Central memory CD8-positive, alpha-beta T cell (primary cell): ENCODE measurements at places on chromosomes 7 and 10.

GRCh38 chr7:4862156-4862555 is 326 bp upstream of the PAPOLB start:
- DNase-seq, result no peak

GRCh38 chr10:131660427-131660826 is 240.4 kb upstream of the PPP2R2D start:
- DNase-seq, result no peak

GRCh38 chr7:45026013-45026412 is 26.0 kb downstream of the CCM2 start:
- DNase-seq, result no peak

- DNase-seq, result no peak
These were observed 354.9 kb downstream of the MDFIC start for GRCh38 chr7:115276791-115277190.

- no peak for DNase-seq
These were observed 75.7 kb upstream of the PDZD8 start for GRCh38 chr10:117450940-117451339.

DNA sequence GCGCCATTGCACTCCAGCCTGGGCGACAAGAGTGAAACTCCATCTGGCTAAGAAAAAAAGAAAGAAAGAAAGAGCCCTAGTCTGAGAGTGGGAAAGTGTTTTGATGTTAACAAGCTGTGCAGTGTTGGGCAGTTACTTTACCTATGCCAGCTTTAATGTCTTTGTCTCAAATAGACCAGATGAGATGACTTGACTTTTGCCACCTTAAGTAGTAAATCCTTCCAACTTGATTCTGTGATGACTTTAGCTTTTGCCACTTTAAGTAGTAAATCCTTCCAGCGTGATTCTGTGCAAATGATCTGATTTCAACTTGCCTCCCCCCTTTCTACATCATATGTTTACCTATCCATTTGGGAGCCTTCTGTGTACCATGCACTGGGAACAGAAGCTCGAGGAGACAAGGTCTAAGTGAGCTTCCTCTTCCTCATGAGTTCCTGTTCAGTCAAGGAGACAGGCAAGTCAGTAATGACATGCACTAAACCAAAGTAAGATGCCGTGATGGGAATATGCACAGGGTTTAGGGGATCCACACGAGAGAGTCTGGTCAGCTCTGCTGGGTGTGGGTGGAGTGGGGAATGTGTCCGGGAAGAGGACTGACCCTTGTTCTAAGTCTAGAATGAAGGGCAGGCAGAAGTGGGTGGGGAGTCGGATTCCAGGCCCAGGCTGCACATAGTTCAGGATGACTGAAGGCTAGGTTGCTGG is 17.2 kb downstream of the INPP5F start:
- no peak for DNase-seq

DNA sequence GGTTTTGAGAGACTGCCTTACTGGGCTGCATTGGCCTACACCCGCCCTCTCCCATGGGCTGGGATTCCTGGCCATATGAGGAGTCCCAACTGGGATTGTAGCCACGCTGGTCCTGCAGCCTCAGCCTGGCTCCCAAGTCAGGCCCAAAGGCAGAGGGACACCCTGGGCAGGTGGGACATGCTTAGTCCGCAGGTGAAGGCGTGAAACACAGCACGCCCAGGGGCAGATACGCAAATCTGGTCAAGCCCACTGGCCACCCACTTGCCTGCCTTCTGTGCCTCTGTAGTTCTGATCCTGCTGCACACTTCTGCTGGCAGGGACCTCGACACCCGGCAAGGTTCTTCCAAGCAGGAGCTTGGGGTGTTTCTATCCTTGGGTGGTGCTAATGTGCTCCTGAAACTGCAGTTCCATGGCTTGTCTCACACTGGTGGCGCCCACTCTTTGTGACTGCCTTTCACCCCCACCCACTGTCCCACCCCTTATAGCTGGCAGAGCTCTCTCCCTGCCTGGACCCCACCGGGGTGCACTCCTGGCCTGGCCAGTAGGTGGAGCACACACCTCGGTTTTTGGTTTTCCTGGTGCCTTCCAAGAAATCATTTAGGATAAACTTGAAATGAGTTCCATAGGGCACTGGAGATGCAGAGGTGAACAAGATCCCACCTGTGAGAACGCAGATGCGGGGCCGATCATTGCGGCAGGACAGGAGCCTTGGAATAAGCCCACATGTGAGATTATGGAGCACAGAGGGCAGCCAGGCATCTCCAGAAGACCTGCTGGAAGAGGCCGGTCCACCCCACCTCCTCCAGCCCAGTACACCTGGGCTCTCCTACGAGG is 47.9 kb downstream of the MKI67 start:
- DNase-seq, result no peak

DNA sequence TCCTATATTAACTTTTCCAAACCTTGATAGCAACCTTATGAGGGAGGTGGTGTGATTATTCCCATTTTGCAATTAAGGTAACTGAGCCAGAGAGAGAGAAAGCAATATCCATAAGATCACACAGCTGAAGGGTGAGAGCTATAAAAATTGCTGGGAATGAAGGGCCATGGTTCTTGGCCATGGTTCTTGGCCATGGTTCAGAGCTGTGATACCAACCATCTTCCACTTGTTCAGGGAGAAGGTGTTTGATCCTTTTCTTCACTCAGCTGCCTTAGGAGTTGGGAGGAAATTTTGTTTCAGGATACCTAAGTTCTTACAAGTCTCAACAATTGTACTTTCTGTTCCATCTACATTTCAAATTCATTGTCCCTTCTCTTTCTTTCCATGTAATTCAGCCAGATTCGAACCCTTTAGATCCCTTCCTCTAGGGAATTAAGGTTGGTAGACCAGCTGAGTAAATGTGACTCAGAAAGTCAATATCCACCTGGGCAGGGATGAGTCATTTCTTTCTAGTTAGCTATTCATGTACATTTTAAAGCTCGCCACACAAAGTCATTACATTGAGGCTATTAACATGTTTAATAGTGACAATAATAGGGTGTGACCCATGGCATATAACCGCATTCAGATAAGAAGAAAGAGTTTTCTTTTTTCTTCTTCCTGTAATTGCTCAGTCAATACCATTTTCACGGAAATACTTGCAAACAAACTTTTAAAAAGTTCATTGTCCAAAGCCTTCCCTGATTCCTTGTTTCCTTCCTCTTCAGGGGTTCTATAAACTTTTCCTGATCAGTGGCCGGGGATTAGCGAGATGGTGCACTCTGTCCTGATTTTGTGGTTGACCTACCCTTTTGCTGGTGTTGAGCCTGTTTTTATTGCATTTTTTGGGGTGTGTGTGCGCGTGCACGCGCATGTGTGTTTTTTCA is 143.4 kb downstream of the TCF7L2 start:
- DNase-seq, result no peak

DNA sequence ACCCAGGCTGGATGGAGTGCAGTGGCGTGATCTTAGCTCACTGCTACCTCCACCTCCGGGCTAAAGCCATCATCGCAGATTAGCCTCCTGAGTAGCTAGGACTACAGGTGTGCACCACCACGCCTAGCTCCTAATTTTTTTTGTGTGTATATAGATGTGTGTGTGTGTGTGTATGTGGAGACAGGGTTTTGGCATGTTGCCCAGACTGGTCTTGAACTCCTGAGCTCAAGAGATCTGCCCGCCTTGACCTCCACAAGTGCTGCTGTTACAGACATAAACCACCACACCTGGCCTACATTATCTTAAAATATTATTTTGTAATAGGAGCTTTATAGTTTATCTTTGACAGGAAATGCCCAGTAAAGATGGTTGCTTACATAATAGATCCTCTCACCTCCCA is 25.0 kb downstream of the FOXP2 start:
- no peak for DNase-seq

DNA sequence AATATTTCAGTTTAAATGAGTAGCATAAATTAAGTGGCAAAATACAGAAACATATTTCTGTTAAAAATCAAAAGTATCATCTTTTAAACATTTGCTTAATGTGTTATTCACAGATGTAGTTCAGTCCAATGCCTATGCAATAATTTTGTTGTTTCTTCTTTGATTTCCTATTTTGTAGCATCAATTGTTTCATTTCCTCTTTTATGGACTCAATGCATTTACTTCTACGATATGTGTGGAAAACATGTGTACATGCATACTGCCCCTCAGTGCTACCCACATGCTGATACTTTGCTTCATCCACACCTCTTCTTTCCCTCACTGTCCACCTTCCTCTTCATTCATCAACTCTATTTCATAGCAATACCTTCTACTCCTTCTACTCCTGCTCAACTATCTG is 108.1 kb downstream of the PTN start:
- no peak for DNase-seq

GRCh38 chr7:151339651-151340382 is 1.8 kb upstream of the NUB1 start:
- no peak for DNase-seq
